ENCODE measurements at places on chromosomes 16 and 17.

GRCh38 chr16:88732172-88732960, 26.1 kb downstream of the CTU2 start:
- DNase-seq: no peak

DNA sequence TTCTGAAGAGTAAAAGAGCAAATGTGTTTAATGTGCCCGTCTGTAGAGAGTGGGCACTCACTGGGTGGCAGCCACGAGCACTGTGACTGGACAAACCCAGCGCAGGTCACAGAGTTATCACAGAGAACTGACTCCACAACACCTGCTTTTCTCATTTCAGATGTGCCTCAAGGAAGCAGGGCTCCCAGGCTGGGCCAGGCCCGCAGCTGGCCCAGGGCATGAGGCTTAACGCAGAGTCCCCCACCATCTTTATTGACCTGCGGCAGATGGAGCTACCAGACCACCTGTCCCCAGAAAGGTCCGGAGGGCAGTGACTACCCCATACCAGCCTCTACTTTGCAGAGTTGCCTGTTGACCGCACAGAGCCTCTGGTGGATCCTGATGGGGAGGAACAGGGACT, 11.9 kb downstream of the DNAAF8 start:
- no peak for DNase-seq

GRCh38 chr16:87291944-87292343, 25.2 kb downstream of the C16orf95 start:
- DNase-seq: no peak

- no peak for DNase-seq
Observed at GRCh38 chr17:46194393-46195216, 1.4 kb upstream of the KANSL1 start.

DNA sequence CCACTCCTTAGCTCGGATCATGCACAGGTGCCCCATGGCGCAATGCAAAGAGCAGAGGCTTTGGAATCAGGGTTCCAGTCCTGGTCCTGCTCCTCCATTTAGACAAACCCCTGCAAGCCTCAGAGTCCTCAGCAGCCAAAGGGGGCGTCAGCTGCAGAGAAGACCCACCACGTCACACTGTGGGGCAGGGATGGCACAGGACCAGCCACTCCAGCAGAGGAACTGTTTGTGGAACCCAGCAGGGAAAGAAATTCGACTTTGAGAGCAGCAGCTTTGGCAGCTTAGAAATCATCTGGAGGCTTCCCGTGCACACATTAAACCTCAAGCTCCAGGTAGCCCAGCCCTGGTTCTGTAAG, 25.2 kb downstream of the C17orf100 start:
- no peak for DNase-seq

GRCh38 chr17:1239210-1239609, 31.0 kb upstream of the BHLHA9 start:
- no peak for DNase-seq

GRCh38 chr17:72255481-72255880, 134.7 kb downstream of the SOX9 start:
- DNase-seq: no peak

DNA sequence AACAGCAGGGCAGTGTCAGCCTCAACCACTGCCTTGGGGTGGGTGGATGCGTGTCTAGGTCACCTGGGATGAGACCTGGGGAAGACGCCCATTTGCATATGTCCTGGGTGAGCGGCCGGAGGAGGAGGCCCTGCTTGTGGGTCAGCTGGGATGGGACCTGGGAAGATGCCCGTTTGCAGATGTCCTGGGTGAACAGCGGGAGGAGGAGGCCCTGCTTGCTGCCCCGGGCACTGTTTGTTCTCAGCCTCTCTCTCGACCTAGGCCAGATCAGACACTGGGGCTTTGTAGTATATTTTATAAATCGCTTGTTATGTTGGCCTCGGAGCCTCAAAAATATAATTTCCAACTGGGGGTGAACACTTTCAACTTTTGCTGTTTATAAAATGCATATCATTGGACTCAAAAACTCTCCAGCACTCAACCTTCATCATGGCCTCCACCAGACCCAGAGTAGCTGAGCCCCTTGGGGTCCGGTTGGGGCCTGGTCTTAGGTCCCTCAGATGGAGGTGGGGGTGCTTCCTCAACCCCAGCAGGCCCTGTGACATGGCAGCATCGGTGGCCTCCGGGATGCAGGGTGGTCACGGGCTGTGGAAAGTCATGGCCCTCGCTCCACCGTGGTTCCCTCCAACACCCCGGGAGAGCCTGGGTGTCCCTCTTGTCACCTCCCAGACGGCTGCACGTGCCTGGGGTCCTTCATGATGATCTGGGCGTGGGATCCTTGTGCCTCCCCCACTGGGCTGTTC, 17.3 kb downstream of the DBNDD1 start:
- DNase-seq: no peak
